ENCODE measurements at places on chromosomes 7 and 10.

GRCh38 chr7:18414885-18415284 lies 80.7 kb upstream of the HDAC9 start:
- no peak for DNase-seq

- no peak for DNase-seq
These were observed 1.6 kb downstream of the HOXA3 start for GRCh38 chr7:27150568-27151340.

DNA sequence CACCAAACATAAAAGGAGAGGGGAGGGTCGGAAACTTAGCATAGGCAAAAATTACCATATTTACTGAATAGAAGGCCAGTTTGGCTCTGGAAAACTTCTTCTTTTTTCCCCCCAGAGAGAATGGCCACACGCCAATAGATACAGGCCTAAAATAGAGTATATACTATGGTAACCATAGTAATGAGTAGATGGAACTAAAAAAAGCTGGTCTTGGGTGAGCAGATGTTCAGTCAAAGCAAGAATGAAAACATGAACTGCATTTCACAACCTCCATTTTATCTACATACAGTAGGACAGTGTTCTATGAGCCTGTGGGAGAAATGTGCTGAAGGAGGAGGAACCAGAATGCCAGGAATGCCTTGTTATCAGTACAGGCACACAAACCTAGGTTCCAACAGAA lies 141.7 kb upstream of the SEMA3A start:
- DNase-seq, result no peak

DNA sequence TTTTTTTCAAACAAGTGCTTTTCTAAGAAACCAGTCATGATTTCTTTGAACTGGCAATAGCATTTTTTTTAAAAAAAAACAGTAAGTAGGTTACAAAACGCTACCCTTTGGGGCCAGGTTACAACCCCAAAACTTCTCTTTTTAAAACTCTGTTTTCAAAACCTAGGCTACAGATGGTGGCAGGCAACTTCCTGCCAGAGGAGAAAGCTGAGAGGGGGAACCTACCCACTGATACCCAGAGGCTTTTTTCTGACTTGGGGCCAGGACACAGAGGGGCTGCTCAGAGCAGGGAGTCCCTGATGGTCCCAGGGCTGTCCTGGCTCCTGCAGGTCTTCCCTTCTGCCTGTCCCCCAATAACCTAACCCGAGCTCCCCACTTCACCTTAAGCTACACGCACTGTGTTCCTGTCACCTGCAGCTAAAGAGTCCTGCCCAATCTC lies 6.9 kb downstream of the STN1 start:
- no peak for DNase-seq

DNA sequence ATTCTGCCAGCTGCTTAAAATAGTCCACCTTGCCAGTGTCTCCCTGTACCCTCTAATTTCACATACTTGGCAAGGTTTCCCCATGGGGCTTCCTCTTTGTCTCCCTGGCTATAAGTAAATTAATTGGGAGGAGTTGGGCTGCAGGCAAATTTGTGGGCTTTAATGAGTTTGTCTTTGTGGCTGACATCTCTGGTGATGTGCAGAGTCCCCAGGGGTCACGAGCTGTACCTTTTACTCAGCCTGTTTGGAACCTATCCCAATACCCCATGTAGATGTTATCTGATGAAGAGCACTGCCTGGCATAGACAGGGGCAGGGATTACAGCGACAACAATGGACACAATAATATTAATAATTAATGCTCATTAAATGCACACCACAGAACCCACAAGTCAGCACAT lies 132.5 kb downstream of the SLIT1 start:
- no peak for DNase-seq

DNA sequence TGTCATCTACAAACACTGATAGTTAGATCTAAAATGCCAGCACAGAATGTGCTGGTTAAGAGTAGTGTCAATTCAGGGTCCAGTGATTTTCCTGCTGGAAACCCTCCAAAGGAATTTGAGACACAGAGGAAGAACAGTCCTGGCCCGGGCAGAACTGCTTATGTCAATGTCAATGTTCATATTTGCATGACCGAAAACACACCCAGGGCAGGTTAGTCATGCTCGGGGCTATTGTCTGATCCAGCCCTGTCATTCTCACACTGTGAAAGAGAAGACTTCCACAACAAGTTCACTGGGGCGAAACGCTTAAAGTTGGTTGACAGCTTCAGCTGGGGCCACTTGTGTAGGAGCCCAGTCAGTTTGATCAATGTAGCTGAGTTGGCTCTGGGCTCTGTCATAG lies 139.3 kb downstream of the C1GALT1 start:
- no peak for DNase-seq

DNA sequence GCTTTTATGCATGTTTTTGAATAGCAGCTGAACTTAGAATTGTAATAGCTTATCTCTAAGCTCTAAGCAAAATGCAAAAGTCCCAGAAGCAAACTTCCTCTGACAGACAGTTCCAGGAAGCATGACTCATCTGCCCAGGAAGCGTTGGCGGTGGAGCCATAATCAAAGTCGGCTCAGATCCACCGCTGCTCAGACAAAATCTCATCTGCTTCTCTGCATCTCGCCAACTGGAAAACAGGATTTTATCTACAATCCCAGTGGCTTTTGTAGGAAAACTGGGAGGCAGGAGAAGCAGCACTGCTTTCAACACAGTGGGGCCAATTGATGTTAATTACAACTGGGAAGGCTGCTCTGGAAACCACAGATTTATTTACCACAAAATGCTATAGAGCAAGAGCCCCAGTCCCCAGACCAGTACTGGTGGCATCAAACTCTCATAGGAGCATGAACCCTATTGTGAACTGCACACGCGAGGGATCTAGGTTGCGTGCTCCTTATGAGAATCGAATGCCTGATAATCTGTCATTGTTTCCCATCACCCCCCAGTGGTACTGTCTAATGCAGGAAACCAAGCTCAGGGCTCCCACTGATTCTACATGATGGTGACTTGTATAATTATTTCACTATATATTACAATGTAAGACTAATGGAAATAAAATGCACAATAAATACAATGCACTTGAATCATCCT lies 99.9 kb downstream of the CUBN start:
- DNase-seq, result no peak

GRCh38 chr10:72567889-72568640 lies 57.8 kb downstream of the MICU1 start:
- DNase-seq, result no peak

DNA sequence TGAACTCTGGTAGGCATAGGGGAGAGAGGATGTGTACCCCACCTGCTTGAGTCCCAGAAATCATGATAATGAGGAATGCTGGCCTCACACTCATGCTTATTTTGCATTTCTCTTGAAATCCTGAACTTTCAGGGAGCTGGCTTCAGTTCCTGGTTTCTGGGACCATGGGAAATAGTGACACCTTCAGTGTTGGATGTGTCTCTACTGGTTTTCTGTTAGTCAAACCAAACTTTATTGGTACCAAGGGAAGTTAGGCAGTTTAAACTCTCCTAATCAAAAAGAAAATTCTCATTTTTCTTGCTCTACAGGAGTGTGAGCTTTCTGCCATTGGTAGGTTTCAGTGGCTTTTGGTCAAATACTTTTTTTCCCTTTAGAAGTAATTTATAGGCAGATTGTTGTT lies 11.8 kb upstream of the PCGF5 start:
- no peak for DNase-seq

DNA sequence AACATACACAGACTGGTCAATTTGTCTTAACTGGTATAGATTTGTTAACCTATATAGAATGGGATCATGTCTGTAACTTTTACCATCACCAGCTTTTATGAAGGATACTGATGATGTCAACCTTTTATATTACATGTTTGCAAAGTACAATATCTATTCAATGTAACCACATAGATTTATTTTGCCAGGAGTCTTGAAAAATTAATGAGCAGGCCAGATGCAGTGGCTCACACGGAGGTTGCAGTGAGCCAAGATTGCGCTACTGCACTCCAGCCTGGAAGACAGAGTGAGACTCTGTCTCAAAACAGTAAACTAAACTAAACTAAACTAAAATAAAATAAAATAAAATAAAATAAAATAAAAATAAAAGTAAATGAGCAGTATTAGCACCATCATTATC lies 30.0 kb upstream of the PARD3 start:
- DNase-seq, result no peak

GRCh38 chr7:88344956-88345832 lies 38.5 kb upstream of the STEAP4 start:
- no peak for DNase-seq

- no peak for DNase-seq
These were observed 197.2 kb upstream of the SH2B2 start for GRCh38 chr7:102089175-102090098.

GRCh38 chr7:41098846-41099245 lies 604.0 kb downstream of the INHBA start:
- DNase-seq, result no peak

GRCh38 chr10:128739930-128740329 lies 613.7 kb upstream of the MKI67 start:
- DNase-seq, result no peak

GRCh38 chr10:117860823-117861222 lies 185.9 kb downstream of the RAB11FIP2 start:
- no peak for DNase-seq

DNA sequence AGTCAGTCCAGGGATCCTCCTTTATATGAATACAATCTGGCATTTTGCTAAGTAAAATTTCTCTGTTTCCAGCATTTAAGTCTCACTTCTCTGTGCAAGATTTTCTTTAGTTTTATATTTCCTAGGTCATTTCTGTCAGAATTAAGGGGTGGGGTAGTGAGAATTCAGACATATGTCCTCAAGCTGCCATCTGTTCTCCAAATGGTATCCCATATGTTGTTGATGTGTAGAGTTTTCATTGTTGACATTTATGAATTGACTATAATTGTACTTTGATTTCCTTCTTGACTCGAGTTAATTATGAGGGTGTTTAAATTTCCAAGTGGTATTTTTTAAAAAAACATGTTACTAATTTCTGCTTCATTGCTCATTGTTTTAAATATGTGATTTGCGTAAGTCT lies 148.8 kb downstream of the NPSR1 start:
- DNase-seq, result no peak

- no peak for DNase-seq
These were observed 61.3 kb downstream of the ABCB4 start for GRCh38 chr7:87413951-87414793.

- DNase-seq, result no peak
These were observed 103.6 kb upstream of the PDSS1 start for GRCh38 chr10:26593896-26594295.

DNA sequence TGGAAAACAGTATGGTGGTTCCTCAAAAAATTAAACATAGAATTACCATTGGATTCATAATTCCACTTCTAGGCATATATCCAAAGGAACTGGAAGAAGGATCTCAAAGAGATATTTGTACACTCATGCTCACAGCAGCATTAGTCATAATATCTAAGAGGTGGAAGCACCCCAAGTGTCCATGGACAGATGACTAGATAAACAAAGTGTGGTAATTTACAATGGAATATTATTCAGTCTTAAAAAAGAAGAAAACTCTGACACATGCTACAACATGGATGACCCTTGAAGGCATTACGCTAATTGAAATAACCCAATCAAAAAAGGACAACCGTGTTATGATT lies 594.2 kb downstream of the KCNMA1 start:
- DNase-seq, result no peak

DNA sequence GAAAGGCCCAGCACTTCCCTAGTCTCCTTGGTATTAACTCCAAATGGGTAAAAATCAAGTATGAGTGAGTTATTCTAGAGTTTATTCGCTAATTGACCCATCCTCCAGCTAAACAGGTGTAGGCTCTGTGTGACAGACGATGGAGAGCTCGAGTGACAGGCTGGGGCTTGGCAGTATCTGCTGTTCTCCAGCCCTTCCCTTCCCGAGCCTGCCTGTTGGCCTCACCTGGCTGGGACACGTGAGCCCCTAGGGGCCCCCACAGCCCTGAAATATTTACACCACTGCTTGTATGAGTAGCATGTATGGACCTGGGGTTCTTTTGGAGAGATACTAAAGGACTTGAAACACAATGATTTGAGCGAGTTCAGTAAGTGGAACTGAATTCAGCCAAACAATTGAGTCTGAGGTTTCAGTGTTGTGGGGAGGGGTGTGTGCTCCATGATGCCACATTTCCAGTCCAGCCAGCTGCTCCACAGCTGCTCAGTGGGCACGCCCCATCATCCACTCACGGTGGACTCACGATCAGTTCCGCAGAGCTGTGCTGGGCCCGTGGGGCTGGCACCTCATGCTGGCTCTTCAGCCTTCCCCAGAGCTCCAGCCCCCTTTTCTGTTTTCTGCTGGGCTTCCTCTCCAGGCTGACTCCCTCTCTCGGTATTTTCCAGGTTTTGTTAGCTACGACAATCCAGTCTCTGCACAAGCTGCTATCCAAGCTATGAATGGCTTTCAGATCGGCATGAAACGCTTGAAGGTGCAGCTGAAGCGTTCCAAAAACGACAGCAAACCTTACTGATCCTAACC lies 283.0 kb downstream of the USP6NL start:
- DNase-seq, result no peak

GRCh38 chr7:39399986-39400385 lies 166.2 kb upstream of the YAE1 start:
- no peak for DNase-seq

GRCh38 chr7:95715274-95715673 lies 57.1 kb upstream of the DYNC1I1 start:
- no peak for DNase-seq

- no peak for DNase-seq
These were observed 423 bp downstream of the LSM5 start for GRCh38 chr7:32489788-32490126.

DNA sequence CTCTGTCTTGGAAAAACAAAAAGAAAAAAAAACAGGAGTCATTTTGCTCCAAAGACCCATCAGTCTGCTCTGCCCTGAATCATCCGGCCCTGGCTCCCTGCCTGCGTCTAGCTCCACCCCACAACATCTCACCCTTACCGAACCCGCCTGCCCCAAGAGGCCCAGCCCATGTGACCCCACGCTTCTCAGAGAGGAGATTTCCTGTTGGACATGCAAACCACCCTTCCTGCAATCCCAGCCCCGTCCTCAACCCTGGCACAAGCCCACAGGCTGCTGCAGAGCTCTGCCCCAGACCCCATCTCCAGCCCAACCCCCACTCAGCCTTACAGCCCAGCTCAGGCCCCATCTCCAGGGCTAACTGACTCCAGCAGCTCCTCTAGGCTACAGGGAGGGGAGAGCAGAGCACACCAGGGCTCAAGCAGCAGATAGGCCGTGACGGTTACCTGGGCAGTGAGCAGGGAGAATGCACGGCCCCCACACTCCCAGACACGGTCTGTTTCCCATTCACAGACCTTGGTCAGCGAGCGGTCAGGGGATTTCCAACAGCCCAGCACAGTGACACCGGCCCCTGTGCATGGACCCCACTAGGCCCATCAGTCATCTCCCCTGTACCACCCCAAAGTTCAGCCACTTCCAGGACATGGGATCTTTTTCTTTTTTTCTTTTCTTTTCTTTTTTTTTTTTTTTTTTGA lies 69.9 kb upstream of the GTF2I start:
- no peak for DNase-seq

DNA sequence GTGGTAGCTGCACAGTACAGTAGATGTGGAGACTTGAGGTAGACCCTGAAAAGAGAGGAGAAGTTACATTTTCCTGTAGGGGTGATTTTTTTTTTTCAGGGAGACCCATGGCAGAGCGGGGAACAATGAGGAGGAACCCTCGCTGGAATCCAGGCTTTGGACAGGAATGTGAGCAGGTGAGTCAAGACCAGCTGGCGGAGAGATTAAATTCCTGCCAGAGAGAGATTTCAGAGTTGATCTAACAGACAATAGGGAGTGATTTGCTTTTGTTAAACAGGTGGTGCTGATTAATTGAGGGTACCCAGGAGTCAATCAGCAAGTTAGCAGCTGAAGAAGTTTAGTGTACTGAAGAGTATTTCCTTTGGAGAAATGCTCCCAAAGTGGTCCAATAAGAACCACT lies 41.6 kb upstream of the MINDY3 start:
- no peak for DNase-seq
